Fibroblast of villous mesenchyme (primary cell): ENCODE measurements at places on chromosomes 2 and 18.

GRCh38 chr2:12603781-12604295 is 112.9 kb upstream of the TRIB2 start:
- DNase-seq = no peak

DNA sequence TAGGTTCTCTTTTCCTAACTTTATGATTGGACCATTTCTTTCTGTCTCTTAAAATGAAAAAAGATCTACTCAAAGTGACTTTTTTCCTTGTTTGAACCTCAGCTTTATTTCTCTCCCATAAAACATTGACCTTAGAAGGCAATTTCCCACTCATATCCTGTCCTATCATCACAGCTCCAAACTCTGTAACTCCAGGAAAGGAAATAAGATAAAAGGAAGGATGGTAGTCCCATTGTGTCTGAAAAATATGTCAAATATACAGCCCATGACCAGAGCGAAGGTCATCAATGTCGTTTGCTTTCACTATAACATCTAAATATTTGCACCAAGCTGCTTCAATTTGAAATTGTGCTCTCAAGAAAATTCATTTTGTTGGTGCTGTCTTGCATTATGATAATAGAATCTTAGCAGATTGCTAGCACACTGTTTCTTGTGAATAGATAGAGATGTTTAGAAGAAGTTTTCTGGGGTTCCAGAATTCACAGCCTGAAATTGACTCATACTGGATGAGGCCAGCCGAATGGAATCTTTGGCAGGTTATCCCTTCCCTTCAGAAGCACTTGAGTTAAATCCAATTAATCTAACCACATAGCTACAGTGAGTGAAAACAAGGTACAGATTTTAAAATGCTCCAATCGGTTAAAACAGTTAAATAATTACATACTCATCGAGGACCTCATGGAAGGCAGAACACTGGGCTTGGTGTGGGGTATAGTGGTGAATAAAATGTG is 95.1 kb downstream of the CRIM1 start:
- peak; percentile 81 for DNase-seq

- no peak for DNase-seq
These were observed 2.7 kb downstream of the TMEM163 start for GRCh38 chr2:134715932-134716643.

GRCh38 chr2:204363513-204363912 is 181.8 kb upstream of the PARD3B start:
- no peak for DNase-seq

GRCh38 chr2:79100285-79100684 is 12.5 kb upstream of the REG1B start:
- no peak for DNase-seq

- peak; percentile 51 for DNase-seq
These were observed 108.1 kb downstream of the PRPF40A start for GRCh38 chr2:152609154-152609553.

- DNase-seq = peak; percentile 45
These were observed 136.2 kb upstream of the CDCA7 start for GRCh38 chr2:173218326-173219056.

- DNase-seq = no peak
These were observed 198.7 kb downstream of the MEIS1 start for GRCh38 chr2:66633631-66634030.

DNA sequence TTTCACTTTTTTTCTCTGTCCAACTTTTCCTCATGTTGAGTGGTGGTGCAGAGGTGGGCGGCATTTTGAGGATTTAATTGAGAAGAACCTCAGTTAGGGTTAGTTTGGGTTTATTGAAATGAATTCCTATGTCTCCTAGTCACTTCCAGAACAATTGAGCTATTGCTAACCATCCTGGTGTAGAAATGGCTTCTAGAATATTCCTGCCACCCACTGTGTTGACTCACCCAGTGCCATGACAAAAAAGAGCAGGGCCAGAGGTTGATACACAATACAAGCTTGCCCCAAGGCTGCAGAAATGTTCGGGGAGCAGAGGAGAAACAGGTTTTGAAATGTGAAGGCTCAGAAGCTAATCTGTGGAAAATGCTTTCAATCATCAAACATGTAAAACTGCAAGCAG is 167.1 kb upstream of the TRIB2 start:
- no peak for DNase-seq

- DNase-seq = peak; percentile 70
These were observed 15.2 kb downstream of the RAMP1 start for GRCh38 chr2:237874585-237875161.

DNA sequence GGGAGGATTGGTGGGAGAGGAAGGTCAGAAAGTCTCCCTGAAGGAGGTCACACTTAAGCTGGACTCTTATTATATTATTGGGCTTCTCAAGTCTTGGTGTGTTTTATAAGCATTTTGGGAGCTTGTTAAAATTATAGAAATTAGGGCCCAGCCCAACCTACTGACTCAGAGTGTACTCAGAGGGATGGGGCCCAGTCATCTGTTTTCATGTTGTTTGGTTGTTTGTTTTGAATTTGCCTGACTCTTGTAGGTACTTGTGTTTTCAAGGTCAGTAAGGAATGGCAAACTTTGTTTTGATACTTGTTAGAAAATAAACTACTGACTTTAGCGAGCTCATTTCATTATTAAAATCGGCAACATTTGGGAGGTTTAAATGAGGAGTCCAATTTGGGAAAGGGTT is 152.0 kb downstream of the INSIG2 start:
- DNase-seq = no peak

- no peak for DNase-seq
These were observed 81.7 kb downstream of the ACSL3 start for GRCh38 chr2:222942561-222942960.

GRCh38 chr18:4093676-4094075 is 361.4 kb downstream of the DLGAP1 start:
- DNase-seq = no peak
